M059J (cell line): ENCODE measurements at places on chromosomes 1 and 21. TPM values are rescaled to one million over a fixed set of nuclear protein-coding genes. Genes with fewer than 3 reads are reported as not detected.

DNA sequence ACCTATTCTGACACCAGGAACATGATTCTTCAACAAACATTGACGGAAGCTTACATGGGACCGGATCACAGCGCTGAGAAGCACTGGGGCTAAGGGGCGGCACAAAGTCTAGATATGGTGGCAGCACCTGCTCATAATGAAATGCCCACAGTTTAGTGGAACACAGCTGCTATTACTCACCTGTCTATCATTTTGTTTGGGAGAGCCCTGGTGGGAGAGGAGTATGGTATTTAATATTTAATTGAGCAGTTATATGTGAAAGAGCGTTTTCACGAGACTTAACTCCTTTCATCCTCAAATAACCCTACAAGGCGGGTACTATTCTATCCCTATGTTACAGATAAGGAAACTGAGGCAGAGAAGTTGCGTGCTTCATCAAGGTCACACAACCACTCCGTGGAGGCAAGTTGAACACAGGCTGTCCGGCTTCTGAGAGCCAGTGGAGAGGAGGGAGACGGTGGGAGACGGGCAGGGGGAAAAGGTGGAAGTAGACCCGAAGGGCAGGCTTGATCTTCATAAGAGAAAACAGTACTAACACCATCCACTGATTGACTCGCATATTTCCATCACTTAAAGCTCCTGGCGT lies 790 bp upstream of the TSNAX start:
- DNase-seq = no peak

- DNase-seq = no peak
Measured at GRCh38 chr21:29201186-29201585, 70.7 kb downstream of the MAP3K7CL start.

- DNase-seq = peak; percentile 59
Measured at GRCh38 chr1:91730801-91731732, 154.9 kb downstream of the TGFBR3 start.

- no peak for DNase-seq
Measured at GRCh38 chr1:182662956-182663355, 21.4 kb downstream of the RGS8 start.

- DNase-seq = no peak
Measured at GRCh38 chr1:53025769-53026112, 36.3 kb upstream of the PODN start.

- peak; percentile 94 for DNase-seq
Measured at GRCh38 chr1:173122958-173123852, 72.5 kb upstream of the TNFSF18 start.

Gene RIMKLA
- total RNA-seq = not detected in 2 replicates

Gene KRTAP25-1
- not detected in 2 replicates for total RNA-seq

Gene DNASE2B
- not detected in 2 replicates for total RNA-seq

Gene SV2A
- 13.1 and 20.5 TPM in 2 replicates for total RNA-seq
